Psoas muscle (tissue), 8 donors: ENCODE measurements at places on chromosomes 5 and 9. TPM values are rescaled to one million over a fixed set of nuclear protein-coding genes. Genes with fewer than 3 reads are reported as not detected.
A peak's percentile ranks its signal among the peaks of the same experiment; 100 is the strongest.

DNA sequence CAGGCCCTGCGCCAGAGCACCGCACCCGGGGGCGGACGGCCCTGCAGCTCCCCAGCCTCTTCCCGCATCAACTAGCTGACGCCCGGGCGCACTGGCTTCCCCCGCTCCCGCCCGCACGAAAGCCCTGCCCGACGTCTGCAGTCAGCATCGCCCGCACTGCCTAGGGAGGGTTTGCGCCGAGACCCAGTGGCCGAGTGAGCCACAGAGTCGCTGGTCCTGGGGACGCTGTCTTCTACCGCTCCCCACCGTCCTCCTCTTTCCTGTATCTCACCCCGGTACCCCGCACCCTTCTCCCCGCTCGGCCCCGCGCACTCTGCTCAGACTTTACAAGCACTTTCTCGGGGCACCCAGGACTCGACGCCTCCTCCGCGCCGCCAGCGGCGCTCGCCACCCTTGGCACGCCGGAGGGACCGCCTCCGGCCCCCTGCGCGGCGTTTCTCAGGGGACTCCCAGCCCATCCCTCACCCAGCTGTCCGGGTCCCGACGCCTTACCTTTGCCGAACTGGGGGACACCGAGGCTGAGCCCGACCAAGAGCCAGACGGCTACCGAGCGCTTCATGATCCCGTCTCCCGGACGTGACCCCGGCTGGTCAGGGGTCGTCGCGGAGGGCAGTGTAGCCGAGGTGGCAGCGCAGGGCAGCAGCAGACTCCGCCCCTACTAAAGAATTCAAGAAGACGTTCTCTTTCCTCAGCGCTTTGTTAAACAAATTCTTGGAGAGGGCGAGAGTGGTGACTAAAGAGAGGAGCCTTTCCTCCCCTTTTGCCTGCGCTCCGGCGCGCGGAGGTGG, 670 bp downstream of the EDIL3 start:
- peaks cover 24% of the 10 kb centered on the region for H3K27me3 ChIP-seq
- H3K4me1 ChIP-seq = no peaks in the 10 kb centered on the region
- peak overlapping the region; percentile 52 for H3K4me3 ChIP-seq
- no peak overlapping the region for H3K27ac ChIP-seq
- DNase-seq = no peak

- peaks cover 22% of the 10 kb centered on the region for H3K4me1 ChIP-seq
- peaks cover 1% of the 10 kb centered on the region for H3K36me3 ChIP-seq
- no peaks in the 10 kb centered on the region for H3K27me3 ChIP-seq
- H3K27ac ChIP-seq = no peak overlapping the region
These were observed 64.6 kb downstream of the WNK2 start for GRCh38 chr9:93248386-93249040.

GRCh38 chr5:77867194-77867691, 91.1 kb upstream of the TBCA start:
- H3K4me1 ChIP-seq = no peaks in the 10 kb centered on the region
- DNase-seq = no peak
- H3K4me3 ChIP-seq = no peak overlapping the region
- no peak overlapping the region for H3K27ac ChIP-seq
- H3K27me3 ChIP-seq = no peaks in the 10 kb centered on the region

GRCh38 chr5:149485655-149486615, 65.3 kb downstream of the CSNK1A1 start:
- H3K4me1 ChIP-seq = peaks cover 67% of the 10 kb centered on the region
- peak; percentile 74 for DNase-seq
- H3K27ac ChIP-seq = peak overlapping the region; percentile 92

GRCh38 chr5:151661968-151662732, 24.6 kb downstream of the SPARC start:
- peak overlapping the region; percentile 82 for H3K27ac ChIP-seq
- no peak overlapping the region for H3K4me3 ChIP-seq
- H3K27me3 ChIP-seq = no peaks in the 10 kb centered on the region
- peaks cover 59% of the 10 kb centered on the region for H3K36me3 ChIP-seq

- no peak overlapping the region for H3K27ac ChIP-seq
- H3K27me3 ChIP-seq = peaks cover 2% of the 10 kb centered on the region
- H3K36me3 ChIP-seq = no peaks in the 10 kb centered on the region
- H3K4me3 ChIP-seq = no peak overlapping the region
- H3K4me1 ChIP-seq = no peaks in the 10 kb centered on the region
These were observed 3.2 kb upstream of the SMIM23 start for GRCh38 chr5:171782332-171782966.

DNA sequence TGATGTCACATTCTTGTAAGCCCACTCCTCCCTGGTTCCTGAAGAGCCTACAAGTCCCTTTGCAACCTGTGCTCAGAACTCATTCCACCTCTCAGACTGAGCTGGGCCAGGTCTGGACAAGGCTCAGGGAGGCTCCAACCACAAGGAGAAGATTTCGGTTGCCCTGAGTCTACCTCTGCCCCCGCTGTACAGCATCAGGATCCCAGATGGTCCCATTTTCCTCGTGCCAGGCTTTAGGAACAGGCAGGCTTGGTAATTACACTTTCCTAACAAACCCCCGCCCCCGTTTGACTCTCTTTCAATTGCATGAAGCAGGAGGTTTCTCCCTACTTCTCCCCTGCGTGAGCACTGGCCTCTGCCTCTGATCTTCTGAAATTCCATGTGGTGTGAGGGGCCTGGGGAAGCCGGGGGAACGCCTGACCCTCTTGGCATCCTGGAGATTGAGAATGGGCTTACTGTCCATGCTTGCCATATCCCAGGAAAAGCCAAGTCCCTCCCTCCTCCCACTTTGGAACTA, 86.9 kb upstream of the CTNNA1 start:
- no peak overlapping the region for H3K4me3 ChIP-seq
- no peaks in the 10 kb centered on the region for H3K27me3 ChIP-seq

DNA sequence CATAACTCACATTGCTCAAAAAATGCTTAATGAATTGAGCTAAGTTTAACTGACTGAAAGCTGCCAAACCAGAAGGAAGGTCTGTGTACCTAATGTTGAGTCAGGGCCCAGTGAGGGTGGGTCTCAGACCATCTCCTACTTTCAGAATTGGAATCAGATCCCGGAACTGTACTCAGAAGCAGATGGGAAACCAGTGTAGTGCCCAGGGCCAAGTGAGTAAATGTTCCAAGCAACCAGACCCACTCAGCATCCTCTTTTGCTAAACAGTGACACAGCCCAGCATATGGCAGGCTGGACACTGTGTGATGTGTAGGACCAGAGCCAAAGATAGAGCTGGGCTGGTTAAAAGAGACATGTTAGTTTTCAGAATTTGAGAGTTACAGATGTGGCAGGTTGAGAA, 94.1 kb downstream of the PLCXD3 start:
- no peak overlapping the region for H3K4me3 ChIP-seq
- DNase-seq = no peak
- H3K27ac ChIP-seq = no peak overlapping the region

DNA sequence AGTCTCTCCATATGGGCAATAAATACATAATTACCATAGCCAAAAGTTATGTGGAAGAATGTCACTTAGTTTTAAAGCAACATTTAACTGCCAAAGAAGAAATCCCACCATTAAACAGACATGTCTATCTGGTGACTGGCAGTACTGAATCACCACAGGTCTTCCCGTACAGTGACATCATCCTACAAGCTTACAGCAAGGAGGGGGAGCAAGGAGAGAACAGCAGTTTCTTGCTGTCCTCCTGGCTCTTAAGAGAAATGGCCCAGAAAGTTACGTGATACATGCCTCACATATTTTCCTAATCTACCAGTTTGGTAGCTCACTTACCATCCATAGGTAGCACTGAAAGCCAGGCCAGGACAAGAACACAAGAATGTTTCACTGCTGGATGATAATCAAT, 671.0 kb downstream of the DMRTA1 start:
- H3K27me3 ChIP-seq = no peaks in the 10 kb centered on the region
- no peak overlapping the region for H3K27ac ChIP-seq
- H3K36me3 ChIP-seq = no peaks in the 10 kb centered on the region

GRCh38 chr5:10627160-10627701, 63.4 kb downstream of the ANKRD33B start:
- peak overlapping the region; percentile 57 for H3K4me3 ChIP-seq
- H3K36me3 ChIP-seq = no peaks in the 10 kb centered on the region
- peaks cover 9% of the 10 kb centered on the region for H3K4me1 ChIP-seq
- no peaks in the 10 kb centered on the region for H3K27me3 ChIP-seq
- DNase-seq = no peak

GRCh38 chr9:6218099-6218502, 2.5 kb downstream of the IL33 start:
- H3K27me3 ChIP-seq = no peaks in the 10 kb centered on the region
- peak overlapping the region; percentile 37 for H3K4me3 ChIP-seq
- peak overlapping the region; percentile 28 for H3K27ac ChIP-seq

DNA sequence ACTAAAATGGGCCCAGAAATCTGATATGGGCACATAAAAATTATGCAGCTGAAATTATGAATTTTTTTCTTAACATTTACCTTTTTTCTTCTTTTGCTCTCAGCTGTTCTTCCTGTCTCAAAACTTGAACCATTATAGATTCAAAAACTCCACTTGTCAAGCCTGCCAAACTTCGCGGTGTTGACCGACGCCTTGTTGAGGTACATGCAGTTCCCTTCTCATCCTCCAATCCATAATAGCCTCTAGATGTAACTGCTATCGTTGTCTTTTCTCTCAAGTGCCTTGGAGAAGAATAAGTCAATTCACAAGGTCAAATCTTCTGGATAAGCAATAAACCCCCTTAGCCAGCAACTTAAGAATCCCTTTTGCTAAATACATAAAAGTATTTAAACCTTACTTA, 27.2 kb downstream of the RANBP6 start:
- no peak overlapping the region for H3K27ac ChIP-seq
- no peak for DNase-seq
- H3K4me3 ChIP-seq = no peak overlapping the region
- peaks cover 8% of the 10 kb centered on the region for H3K4me1 ChIP-seq

GRCh38 chr9:107144475-107144874, 138.6 kb upstream of the RAD23B start:
- H3K4me3 ChIP-seq = no peak overlapping the region
- H3K27ac ChIP-seq = no peak overlapping the region
- no peaks in the 10 kb centered on the region for H3K36me3 ChIP-seq
- DNase-seq = no peak
- no peaks in the 10 kb centered on the region for H3K27me3 ChIP-seq

The GPR150 gene
- 0.29 TPM for total RNA-seq

The PRDM9 gene
- not detected for total RNA-seq

The RAI14 gene
- total RNA-seq = 4.0 TPM

The SAP30L gene
- 33.7 TPM for total RNA-seq

The BNC2 gene
- total RNA-seq = 71.3 TPM

The CLPTM1L gene
- total RNA-seq = 37.2 TPM

The GRAMD2B gene
- total RNA-seq = 2.9 TPM

The TLX3 gene
- total RNA-seq = not detected

The TCF7 gene
- total RNA-seq = 0.74 TPM
